ENCODE measurements at places on chromosomes 3 and 15.

GRCh38 chr15:99842071-99842470 lies 108.8 kb upstream of the LYSMD4 start:
- no peak for DNase-seq

DNA sequence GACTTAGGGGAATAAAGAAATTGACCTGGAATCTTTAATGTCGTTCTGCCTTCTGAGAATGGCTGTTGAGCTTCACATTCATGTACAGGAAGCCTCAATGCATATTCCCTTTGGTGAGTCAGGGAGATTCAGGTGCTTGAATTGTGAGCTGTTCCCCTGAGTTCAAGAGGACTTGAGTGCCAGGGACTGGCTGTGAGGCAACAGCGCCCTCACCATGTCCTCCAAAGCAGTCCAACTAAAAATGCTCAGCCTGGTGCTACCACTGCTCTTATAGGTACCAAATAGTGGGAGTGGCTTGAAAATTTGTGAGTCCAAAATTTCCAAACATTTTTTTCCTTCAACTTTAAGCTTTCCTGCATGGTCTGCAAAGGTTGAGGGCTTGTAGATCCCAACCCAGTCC lies 54.1 kb downstream of the LEO1 start:
- no peak for DNase-seq

DNA sequence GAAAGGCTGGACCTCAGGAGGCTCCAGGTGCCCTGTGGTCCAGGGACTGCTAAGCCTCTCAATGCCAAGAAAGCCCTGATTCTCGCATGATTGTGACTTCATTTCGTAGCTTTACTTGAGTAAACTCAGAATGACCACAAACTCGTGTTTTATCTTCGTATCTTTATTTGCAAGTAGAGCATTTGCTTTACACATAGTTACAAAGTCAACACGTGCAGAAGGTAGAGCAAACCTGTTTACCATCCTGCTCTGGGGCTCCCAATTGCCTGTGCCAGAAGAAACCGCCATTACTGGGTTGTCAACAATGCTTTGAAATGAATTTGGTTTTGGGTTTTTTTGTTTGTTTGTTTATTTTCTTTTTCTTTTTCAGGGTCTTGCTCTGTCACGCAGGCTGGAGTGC lies 5.8 kb upstream of the MESP1 start:
- DNase-seq = no peak

- no peak for DNase-seq
Measured at GRCh38 chr15:37142371-37142770, 42.0 kb upstream of the MEIS2 start.

DNA sequence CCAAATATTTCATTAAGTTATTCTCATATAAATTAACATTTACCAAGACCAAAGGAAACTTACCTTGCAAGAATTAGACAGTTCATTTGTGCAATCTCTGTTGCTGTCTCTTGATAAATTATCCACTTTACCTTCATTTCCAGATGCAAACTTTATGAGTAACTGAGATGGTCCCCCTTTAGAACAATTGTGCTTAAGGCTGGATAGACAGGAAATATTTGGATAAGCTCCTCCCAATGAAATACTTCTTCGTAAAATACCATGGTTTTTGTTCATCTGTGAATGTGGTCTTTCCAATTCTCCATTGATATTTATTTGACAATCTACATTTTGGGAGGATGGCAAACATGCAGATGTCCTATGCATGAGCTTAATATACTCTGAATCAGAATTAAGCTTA lies 78.2 kb downstream of the NEDD4 start:
- DNase-seq = no peak

- no peak for DNase-seq
Measured at GRCh38 chr3:167066977-167067786, 312.9 kb downstream of the ZBBX start.

- DNase-seq = no peak
Measured at GRCh38 chr3:37725842-37726241, 135.8 kb upstream of the CTDSPL start.

DNA sequence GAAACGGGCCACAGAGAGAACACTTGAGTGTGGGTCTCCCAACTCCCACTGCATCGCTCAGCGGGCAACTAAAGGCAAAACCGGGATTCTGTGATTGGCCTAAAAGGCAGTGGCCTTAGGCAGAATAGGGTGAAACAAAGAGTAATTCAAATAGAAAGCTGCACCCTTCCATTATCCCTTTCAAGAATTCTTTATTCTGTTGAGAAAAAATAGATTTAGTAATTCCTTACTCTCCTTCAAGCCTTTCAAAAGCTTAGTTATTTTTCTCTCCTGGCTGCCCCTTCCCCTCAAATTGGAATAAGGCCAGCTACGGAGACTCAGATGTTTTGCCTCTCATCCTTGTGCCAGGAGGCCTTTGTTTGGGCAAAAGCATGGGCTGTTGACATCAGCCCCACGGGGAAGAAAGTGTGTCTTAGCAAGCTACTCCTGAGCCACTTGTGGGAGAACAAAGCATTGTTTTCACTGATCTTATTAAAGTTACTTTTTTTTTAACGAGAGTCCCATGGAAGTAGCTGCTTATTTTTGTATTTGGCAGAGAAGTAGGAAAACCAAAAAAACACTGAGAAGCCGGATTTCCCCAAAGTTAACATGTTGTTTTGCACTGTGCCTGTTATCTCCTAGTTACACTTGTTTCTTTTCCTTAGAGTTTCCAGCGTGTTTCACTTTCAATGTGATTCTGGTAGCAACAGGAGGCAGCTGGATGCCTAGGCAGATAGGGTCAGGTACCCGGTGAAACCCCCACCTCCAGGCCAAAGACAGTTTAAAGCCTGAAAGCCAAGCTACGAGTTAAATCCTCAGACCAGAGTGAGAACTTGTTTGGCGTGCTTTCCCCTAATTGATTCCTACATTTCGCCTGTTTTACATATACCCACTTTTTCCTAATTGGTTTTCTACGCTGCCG lies 2.2 kb downstream of the ST6GAL1 start:
- DNase-seq = no peak

DNA sequence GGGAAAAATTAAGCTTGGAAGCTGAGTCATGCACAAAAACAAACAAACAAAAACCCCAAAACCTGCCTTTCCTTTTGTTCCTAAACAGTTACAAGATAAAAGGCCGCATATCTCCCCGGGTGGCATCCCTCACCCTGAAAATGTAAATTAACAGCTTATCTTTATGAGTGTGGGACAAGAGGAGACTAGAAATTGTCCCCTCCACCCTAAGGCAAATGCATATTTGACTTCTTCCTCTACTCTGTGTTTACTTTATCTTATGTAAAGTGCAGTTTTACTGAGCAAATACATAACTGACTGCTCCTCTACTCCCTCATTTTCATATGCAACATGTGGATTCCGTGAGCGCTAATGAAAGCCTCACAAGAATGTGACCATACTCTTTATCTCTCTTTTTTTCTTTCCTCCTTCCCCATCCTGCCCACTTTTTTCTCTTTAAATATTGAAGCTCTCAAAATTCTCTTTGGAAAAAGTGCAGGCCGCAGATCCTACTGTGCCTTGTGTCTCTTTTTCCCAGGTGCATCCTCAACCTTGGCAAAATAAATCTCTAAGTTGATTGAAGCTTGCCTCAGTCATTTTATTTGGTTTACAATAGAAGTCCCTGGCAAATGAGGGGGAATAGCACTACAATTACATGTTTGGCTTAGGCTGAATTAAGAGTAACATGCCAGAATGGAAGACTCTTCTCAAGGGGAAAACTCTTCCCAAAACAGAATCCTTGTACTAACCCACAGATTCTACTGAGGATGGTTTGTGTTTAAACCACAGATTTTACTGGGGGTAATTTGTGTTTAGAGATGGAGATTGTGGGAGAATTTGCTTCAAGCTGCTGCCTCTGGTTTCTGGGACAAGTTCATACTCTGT lies 72.7 kb upstream of the WDR72 start:
- DNase-seq = no peak

- DNase-seq = no peak
Measured at GRCh38 chr3:119990888-119991287, 103.4 kb downstream of the GSK3B start.

- no peak for DNase-seq
Measured at GRCh38 chr3:194375473-194376240, 6.1 kb upstream of the LRRC15 start.

GRCh38 chr3:108393128-108393900 lies 97.0 kb downstream of the HHLA2 start:
- DNase-seq = no peak

- no peak for DNase-seq
Measured at GRCh38 chr15:63983061-63983711, 63.1 kb downstream of the DAPK2 start.

GRCh38 chr3:18425641-18426257 lies 610 bp upstream of the SATB1 start:
- DNase-seq = peak; percentile 65

- peak; percentile 20 for DNase-seq
Measured at GRCh38 chr15:92809880-92810361, 90.2 kb upstream of the CHD2 start.

- DNase-seq = no peak
Measured at GRCh38 chr3:3366386-3366785, 186.9 kb upstream of the CRBN start.

DNA sequence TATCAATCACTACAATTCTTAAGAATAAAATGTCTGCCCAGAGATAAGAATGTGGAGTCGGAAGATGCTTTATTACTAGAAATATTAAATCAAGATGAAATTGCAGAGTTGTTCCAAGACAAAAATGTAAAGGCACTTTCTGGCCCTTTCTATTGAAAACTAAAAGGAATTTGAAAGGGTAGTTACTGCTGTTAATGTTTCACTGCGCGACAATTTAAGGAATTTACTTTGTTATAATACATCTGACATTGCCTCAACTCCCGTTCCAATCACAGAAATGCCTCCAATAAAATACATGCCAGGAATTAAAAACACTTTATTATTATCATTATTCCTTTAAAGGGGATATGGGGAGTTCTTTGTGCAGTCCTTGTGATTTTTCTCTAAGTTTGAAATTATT lies 26.4 kb downstream of the RSL24D1 start:
- no peak for DNase-seq

DNA sequence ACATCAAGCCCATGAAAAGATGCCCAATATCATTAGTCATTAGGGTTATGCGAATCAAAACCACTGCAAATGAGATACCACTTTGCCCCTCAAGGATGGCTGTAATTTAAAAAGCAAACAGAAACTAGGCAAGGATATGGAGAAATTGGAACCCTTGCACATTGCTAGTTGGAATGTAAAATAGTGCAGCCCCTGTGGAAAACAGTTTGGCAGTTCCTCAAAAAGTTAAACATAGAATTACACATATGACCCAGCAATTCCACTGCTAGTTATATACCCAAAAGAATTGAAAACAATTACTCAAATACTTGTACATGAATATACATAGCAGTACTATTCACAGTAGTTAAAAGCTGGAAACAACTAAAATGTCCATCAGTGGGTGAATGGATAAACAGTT lies 186.8 kb upstream of the CGNL1 start:
- no peak for DNase-seq

DNA sequence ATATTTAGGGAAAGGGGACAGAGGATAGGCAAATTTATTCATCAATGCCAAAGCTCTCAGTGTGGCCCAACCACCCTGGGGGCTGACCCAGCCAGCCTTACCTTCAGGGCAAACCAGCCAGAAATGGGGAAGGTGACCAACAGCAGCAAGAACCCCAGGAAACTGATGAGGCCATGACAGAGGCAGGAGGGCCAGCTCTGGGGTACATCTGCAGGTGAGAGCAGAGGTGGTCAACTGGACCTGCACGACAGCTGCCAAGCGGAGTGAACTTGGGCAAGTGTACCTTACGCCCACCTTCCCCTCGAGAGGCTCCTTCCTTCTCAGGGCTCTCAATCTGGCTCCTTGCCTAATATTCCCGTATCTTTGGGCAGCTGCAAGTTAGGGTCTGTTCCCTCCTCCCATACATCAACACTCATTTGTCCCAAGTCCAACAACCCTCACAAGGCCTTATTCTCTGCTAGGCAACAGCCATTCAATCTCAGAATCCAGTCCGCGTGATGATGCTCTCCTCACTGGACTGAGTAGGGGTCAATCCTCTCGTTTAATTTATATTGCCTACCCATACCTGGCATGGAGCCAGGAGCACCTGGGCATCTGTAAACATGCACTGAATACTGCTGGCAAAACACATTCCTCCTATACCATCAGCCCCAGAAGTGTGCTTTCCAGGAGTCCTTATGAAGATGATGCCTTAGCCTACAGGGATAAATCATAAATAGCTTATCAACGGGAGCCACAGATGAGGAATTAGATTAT lies 1.7 kb downstream of the STOML1 start:
- DNase-seq = no peak

DNA sequence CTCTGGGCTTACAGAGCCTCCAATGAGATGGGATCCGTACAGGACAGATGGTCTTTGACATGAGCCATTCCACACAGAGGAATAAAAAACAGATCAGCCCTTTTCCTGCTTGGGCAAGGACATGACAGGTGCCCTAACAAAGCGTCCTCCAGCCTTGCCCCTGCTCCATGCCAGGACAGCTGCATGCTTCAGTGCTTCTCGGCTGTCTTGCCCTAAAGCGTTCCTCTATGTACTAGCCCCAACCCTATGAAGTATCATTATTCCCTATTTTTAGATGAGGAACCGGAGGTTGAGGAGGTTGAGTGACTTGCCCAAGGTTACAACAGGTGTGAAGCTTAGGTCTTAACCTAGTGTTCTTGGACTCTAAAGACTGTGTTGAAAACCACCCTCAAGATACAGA lies 10.5 kb downstream of the POMGNT2 start:
- no peak for DNase-seq

DNA sequence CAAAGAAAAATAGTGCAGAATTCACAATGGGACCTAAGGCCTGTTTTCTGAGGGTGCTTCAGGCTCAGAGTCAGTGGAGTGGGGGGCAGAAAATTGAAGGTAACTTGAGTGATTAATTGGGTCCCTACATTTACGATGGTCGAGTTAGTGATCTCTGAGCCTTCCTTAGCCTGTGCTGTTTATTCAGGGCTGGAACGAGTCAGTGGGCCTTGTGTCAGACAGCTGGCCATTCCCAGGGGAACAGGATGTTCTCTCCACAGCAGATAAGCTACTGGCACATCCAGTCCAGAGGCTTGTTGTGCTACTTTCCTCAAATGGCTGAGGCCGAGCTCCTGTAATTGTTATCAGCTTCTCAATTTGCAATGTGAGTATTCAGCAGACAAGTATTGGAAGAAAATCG lies 29.2 kb upstream of the CNTN3 start:
- DNase-seq = no peak

GRCh38 chr15:101107625-101108460 lies 144.0 kb downstream of the CHSY1 start:
- no peak for DNase-seq

- no peak for DNase-seq
Measured at GRCh38 chr15:75718328-75718727, 5.7 kb upstream of the CSPG4 start.
